D721Med (cell line): ENCODE measurements at places on chromosomes 13 and 19.

DNA sequence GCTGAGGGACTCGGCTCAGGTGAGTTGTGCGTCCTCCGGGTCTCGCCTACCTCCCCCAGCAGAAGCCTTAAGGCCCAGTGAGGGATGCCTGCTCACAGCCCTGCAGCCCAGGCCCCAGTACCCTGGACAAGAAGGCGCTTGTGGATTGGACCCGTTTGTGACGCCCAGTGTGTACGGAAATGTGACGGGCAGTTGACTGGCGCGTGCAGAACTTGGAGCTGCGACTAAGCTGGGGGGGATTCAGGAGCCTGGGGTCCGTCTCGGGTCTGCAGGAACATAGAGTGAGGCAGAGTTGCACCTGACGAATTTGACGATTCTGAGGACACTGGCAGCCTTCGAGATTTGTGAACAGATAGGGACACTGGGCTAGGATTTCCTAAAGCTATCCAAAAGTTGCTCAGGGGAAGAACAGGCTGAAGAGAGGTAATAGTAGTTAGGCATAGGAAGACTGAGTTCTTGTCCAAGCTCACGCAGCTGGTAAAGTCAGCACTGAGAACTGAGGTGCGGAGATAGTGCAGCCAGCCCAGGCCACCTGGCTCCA is 519 bp downstream of the ZNF551 start:
- DNase-seq: no peak

DNA sequence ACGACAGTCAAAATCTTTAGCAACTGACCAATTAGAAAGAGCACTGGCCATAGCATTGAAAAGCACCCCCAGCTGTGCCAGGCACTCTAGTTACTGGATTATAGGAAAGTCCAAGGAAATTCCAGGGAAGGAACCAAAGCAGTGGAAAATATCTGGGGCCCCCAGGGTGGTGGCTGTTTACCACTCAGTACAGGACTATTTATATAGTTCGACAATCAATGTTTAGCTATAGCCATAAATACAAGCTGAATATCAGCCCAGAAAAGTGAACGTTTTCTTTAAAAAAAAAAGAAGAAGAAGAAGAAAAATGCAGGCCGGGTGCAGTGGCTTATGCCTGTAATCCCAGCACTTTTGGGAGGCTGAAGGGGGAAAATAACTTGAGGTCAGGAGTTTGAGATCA is 55.2 kb upstream of the UBAC2 start:
- no peak for DNase-seq

DNA sequence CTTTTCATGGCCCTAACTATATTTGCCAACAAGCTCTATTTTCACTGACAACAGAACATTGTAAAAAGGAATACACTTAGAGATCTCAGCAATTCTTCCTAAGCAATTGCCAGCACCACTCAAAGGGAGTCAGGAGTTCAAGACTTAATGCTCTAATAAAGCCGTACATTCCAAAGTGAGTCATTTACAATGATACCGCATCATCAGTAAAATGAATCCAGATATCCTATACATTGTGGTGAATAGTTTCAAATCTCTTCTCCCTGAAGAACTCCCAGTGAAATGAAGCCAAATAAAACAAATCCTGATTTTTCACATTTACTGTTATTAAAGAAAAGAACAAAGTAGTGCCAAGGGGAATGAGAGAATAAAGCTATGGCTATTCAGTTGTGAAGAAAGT is 2898.7 kb upstream of the PCDH20 start:
- DNase-seq: no peak

DNA sequence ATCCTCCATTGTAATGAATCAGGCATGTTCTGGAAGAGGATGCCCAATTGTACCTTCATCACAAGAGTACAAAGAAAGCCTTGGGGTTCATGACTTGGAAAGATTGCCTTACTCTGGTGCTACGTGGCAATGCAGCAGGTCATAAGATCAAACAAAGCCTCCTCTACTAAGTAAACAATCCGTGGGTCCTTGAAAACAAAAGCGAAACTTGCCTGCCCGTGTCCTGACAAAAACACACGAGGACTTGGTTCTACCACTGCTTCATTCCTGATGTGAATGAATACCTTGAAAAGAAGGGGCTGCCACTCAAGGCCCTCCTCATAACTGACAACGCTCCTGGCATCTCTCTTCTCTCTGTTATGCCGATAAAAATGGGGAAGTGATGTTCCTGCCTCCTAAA is 18.9 kb downstream of the ZNF563 start:
- DNase-seq: no peak

- DNase-seq: no peak
These were observed 428.1 kb upstream of the DACH1 start for GRCh38 chr13:72295153-72295552.

GRCh38 chr13:83883061-83883523 is 818 bp upstream of the SLITRK1 start:
- no peak for DNase-seq

- no peak for DNase-seq
These were observed 115.6 kb downstream of the IRS2 start for GRCh38 chr13:109670776-109671175.
